RPMI8226 (cell line): ENCODE measurements at places on chromosomes 3 and 15.

- DNase-seq: no peak
Observed at GRCh38 chr3:4850211-4850927, 128.9 kb upstream of the BHLHE40 start.

DNA sequence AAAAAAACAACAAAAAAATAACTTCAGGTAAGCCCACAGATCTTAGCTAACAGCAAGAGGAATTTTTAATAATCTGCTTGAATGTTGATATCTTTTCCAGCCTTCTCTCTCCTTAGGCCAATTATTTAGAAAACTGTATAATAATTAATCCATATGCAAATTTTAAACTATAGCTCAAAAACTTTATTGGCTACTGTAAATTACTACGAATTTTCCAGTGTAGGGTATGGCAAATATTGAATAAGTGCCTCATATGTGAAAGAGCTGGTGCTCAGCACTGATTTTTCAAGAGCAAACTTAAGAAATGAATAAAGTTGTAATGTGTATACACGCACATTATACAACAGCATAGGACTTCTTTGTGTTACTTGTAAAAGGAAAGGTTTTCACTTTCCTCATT lies 123.0 kb downstream of the TFDP2 start:
- DNase-seq: no peak

DNA sequence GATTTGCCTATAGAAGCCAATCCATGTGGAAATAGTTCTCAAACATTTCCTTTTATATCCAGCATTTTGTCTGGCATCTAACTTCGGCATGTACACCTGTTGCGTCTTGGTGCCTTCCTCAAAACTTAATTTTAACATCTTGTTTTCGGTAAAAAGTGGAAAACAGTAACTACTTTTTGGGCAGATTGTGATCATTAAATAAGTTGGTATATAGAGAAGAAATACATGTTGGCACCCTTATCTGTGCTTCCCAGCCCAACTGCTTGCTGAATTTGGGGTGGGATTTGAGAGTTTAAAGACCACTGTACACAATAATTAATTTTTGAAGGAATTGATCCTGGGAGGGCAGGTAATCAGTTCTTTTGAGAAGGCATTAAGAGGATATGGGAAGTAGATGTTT lies 566.8 kb downstream of the PDCD6IP start:
- DNase-seq: no peak

GRCh38 chr15:101033801-101034200 lies 114.6 kb downstream of the LRRK1 start:
- DNase-seq: no peak

- DNase-seq: no peak
Observed at GRCh38 chr3:186815435-186815834, 9.2 kb upstream of the RFC4 start.

DNA sequence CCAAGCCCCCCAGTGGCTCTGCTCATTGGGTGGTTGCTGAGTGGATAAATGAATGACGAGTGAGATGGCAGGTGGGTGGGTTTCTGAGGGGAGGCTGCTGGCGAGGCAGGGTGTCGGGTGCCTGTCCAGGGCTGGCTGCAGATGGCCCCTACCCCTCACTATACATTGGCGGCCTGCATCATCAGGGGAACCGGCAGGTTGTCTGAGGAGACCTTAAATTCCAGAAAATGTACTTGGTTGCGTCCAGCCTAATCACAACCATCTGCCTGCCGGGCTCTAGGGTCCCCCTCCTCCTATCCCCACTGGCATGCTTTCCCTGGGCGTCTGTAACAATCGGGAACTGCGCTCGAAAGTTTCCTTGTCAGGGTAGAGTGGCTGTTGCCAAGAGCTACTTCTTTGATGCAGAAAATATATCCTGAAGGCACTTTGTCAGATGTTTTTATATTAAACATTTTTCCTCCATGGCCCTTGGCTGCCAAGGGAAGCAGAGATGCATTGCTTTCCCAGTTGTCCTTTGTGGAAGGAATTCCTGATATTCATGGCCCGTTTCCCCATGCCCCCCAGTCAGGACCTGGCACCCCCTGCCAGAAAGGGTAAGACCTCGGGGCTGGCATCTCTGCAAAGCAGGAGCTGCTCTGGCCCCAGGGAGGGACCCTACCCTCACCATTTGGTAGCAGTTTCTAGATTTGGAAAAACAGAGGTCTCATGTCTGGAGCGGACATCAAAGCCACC lies 22.9 kb downstream of the SMAD6 start:
- DNase-seq: no peak

DNA sequence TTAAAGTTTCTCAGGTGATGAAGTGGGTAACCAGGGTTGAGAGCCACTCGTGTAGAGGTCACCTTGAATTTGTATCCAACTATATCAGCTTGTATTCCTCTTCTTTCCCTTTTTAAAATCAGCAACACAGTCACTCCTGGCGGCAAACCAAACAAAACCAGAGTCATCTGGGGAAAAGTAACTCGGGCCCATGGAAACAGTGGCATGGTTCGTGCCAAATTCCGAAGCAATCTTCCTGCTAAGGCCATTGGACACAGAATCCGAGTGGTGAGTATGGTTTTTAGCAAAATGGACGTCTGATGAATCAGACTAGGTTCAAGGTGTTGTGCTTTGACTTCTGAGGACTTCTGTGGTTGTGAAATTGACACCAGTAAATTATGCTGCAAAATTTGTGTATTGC lies 3.9 kb downstream of the RPL35A start:
- no peak for DNase-seq

- no peak for DNase-seq
Observed at GRCh38 chr3:47464588-47464987, 11.2 kb downstream of the SCAP start.

DNA sequence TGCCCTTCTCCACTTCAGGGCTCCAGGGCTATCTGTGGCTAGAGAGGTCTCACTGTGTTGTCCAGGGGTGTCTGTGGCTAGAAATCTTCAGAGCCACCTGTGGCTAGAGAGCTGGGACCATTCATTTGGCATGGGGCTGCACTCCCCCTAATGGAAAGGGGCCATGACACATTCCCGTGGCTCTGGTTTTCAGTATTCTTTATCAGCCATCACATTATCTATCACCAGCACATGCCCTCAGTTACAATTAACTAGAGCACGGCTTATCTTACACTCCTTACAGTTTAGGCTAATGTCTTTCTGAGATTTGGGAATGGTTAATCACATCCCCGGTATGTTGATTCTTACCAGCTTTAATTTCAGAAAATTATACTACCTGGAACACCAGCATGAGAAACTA lies 128.6 kb downstream of the RORA start:
- DNase-seq: no peak

DNA sequence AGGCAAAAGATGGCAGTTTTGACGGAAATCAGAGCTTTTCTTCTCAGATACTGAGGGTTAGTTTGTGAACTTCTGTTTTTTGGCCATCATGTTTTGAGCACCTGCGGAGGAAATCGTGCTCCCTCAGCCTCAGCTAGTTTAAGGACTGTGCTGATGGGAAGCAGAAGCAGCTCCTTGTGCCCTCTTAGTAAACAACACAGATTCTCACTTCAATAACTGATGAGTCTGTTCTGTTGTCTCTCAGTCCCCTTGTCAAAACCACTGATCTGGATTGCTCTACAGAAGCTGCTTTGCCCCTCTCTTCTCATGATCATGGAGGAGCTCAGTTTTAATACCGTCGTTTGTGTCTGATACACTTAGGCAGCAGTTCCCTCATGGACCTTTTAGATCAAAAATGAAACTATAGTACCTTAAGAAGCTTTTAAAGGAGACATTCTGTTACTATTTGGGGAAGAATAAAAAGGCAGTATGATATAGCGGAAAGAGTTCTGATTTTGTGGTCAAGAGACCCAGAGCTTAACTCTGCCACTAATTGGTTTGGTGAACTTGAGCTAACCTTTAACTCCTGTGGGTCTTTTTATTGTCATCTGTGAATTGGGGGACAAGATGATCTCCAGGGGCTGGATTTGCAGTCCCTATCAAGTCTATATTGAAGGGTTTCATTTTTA lies 152.6 kb downstream of the BBX start:
- DNase-seq: no peak

- DNase-seq: no peak
Observed at GRCh38 chr3:51684971-51685751, 14.1 kb downstream of the TEX264 start.

DNA sequence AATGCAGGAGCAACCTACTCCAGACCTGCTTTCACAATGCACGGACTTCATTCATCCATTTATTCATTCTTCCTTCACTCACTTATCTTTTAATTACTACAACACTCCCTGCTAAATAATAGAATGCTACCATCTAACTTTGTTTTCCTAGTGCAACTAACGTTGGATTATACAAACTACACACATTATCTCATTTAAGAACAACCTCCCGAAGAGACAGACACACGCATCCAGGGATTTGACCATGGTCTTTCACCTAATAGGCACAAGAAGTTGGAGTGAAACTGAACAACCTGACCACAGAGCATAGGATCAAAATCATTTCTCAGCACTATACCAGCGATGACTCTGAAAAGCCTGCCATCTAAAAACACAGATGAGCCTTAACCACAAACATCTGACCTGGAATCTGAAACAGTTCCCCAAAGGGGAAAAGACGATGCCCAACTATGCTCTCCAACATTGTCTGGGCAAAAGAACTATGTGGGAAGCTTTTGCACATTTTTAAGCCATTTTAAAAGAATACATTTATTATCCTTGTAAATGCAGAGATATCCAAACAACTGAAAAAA lies 21.0 kb downstream of the ZNF385D start:
- DNase-seq: no peak

DNA sequence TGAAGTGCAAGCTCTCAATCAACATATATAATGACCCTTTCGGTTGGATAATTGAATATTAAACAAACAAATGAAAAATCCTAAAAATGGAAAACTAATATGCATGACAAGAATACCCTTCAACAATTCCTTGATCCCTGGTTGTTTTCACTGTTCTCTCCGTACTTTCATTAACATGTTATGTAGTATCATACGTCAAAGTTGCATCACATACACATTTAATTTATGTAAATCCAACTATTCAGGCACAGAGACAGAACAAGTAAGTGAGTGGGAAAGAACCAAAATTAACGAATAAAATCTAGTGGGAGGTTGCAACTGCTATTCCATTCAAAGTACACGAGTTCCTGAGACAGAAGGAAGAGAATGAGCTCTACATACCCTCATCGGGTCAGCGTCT lies 176.0 kb downstream of the SUCLG2 start:
- no peak for DNase-seq

- DNase-seq: no peak
Observed at GRCh38 chr15:49082960-49083359, 36.7 kb upstream of the SECISBP2L start.

GRCh38 chr15:85559530-85559929 lies 179.1 kb downstream of the AKAP13 start:
- no peak for DNase-seq

DNA sequence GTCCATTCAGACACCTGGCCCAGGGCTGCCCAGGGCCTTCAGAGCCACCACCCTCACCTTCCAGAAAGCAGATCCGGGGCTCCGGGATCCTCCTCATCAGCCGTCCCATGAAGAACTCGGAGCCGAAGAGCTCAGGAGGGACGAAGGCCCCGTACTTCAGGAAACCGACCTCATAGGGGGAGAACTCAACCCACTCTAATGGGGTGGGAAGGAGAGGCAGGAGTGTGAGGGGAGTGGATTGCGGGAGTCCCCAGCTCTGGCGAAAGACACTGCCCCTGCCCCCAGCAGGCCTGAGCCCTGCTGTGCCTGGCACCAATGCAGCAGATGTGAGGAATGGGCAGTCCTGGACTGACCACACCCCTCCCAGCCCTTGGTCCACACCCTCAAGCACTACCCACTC lies 22.6 kb downstream of the PLA2G4D start:
- DNase-seq: no peak

- DNase-seq: no peak
Observed at GRCh38 chr3:147924755-147925154, 515.6 kb downstream of the ZIC1 start.

GRCh38 chr3:140187656-140188221 lies 252.8 kb downstream of the CLSTN2 start:
- DNase-seq: no peak

- DNase-seq: no peak
Observed at GRCh38 chr3:115113367-115113766, 33.7 kb downstream of the ZBTB20 start.

- DNase-seq: no peak
Observed at GRCh38 chr15:72813345-72814004, 29.9 kb upstream of the ADPGK start.

GRCh38 chr3:73572368-73572767 lies 52.4 kb downstream of the PDZRN3 start:
- DNase-seq: no peak

GRCh38 chr3:162718697-162719096 lies 1222.1 kb downstream of the OTOL1 start:
- DNase-seq: no peak

DNA sequence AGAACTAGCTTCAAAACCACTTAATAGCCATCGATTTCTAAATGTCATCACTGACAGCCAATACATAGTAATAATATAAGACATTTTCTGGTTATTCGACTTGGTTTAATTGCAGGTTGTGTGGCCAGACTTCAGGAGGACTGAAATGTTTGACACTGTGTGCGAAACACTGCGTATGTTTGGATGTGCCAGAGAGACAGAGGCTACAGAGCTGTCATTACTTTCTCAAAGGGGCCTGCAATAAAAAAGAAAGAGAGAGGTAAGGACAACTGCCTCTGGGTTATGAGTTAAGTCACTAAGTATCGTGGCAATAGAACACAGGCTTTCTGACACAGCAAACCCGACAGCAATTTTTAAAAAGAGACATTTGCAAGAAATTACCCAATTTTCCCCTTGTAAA lies 882 bp downstream of the LMOD3 start:
- DNase-seq: no peak

GRCh38 chr3:101229681-101230080 lies 90.7 kb downstream of the IMPG2 start:
- DNase-seq: no peak

DNA sequence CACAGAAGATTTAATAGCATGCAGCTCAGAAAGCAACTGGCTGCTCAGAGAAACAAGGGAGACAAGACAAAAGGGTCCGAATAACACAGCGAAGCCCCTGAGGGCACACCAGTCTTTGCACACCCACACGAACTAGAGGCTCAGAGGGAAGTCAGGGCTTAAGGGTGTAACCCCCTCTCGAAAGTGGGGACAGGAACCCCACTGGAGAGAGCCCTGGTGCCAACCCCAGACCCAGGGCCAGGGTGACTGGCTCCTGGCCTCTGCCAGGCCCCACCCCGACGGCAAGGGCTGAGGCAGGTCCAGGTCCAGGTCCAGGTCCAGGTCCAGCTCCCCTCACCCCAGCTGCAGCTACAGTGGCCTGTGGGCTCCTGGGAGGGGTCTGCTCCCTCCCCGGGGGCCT lies 10.5 kb upstream of the PRR23E start:
- no peak for DNase-seq

DNA sequence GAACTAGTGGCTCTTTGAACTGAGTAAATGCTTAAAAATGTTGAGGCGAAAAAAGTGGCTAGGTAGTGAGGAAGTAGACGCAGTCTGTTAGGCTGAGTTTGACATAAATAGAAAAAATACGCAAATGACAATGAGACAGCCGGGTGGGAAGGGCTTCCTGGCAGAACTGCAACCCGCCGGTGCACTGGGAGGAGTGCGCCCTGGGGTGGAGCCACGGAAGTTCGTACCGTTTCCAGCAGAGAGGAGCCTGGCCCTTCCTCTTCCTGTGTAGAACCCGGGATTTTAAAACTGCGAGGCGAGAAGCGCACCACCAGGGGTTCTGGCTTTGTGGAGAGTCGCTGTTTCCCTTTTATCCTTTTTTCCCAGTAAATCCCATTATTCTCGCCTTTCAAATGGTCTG lies 602.6 kb downstream of the PYDC2 start:
- no peak for DNase-seq

GRCh38 chr3:43391621-43392020 lies 105.3 kb downstream of the SNRK start:
- DNase-seq: no peak

GRCh38 chr15:70222606-70223005 lies 124.9 kb upstream of the TLE3 start:
- DNase-seq: no peak

GRCh38 chr3:120410541-120410940 lies 40.3 kb downstream of the FSTL1 start:
- DNase-seq: no peak
